ENCODE measurements at places on chromosomes 4 and X. TPM values are rescaled to one million over a fixed set of nuclear protein-coding genes. Genes with fewer than 3 reads are reported as not detected.

DNA sequence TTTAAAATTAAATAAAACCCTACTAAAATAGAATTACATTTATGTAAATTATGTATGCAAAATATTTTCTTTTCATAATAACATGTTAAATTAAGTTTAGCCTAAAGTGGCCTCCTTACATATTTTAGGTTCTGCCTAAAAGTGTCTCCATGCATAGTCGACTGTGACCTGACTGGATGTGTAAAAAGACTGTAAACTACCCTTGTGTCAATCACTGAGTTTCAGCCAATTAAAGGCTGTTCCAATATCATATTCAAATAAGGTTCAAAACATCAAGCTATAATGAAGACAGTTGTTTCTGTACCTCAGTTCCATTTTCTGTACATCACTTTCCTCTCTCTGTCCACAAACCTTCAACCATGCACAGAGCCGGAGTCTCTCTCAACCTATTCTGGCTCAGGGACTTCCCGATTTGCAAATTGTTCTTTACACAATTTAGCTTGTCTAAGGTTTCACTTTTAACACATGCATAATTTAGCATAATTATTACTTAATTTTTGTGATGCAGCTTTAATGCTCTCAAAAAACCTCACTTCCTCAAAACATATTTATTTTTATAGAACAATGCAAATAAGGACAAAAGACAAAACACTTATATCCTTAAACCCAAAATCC is 60.1 kb downstream of the SH3RF1 start:
- H3K27me3 ChIP-seq: peaks cover 3% of the 10 kb centered on the region
- no peaks in the 10 kb centered on the region for H3K4me1 ChIP-seq
- H3K36me3 ChIP-seq: no peaks in the 10 kb centered on the region
- H3K27ac ChIP-seq: no peak overlapping the region
- no peak overlapping the region for H3K4me3 ChIP-seq
- DNase-seq: no peak

- no peak for DNase-seq
- H3K36me3 ChIP-seq: peaks cover 3% of the 10 kb centered on the region
- H3K4me3 ChIP-seq: no peak overlapping the region
- peaks cover 2% of the 10 kb centered on the region for H3K4me1 ChIP-seq
- no peaks in the 10 kb centered on the region for H3K27me3 ChIP-seq
- no peak overlapping the region for H3K27ac ChIP-seq
Observed at GRCh38 chrX:78506248-78506647, 152.9 kb downstream of the RTL3 start.

- H3K4me1 ChIP-seq: no peaks in the 10 kb centered on the region
- H3K4me3 ChIP-seq: no peak overlapping the region
- no peaks in the 10 kb centered on the region for H3K36me3 ChIP-seq
- no peaks in the 10 kb centered on the region for H3K27me3 ChIP-seq
- no peak for DNase-seq
Observed at GRCh38 chrX:10577853-10578252, 42.5 kb downstream of the MID1 start.

GRCh38 chr4:110926841-110927400 is 304.0 kb upstream of the PITX2 start:
- no peak for DNase-seq
- H3K27ac ChIP-seq: no peak overlapping the region
- no peaks in the 10 kb centered on the region for H3K36me3 ChIP-seq
- H3K4me3 ChIP-seq: no peak overlapping the region
- no peaks in the 10 kb centered on the region for H3K27me3 ChIP-seq

DNA sequence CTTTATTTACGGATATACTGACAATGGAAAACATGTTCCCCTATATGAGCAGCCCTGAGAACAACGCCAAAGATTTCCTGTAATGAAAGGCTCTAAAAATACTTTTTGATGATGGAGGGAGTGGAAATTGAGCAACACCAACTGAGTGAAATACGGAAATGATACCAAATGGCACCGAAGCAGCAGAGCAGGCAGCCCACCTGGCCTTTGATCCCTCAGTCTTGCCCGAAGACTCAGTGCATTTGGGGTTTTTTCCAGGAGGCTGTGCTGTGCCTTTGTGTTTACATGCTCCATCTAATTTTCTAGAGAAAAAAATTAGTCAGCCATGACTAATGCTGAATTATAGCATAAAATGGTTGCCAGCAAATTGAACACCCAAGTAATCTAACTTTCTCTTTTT is 169.9 kb upstream of the RBPJ start:
- H3K4me1 ChIP-seq: peaks cover 47% of the 10 kb centered on the region
- H3K36me3 ChIP-seq: peaks cover 4% of the 10 kb centered on the region
- DNase-seq: peak; percentile 79
- no peaks in the 10 kb centered on the region for H3K27me3 ChIP-seq
- H3K27ac ChIP-seq: peak overlapping the region; percentile 87
- H3K4me3 ChIP-seq: no peak overlapping the region

GRCh38 chr4:165711436-165711835 is 161.6 kb upstream of the TLL1 start:
- no peaks in the 10 kb centered on the region for H3K4me1 ChIP-seq
- no peaks in the 10 kb centered on the region for H3K27me3 ChIP-seq
- no peak for DNase-seq
- H3K36me3 ChIP-seq: no peaks in the 10 kb centered on the region
- H3K27ac ChIP-seq: no peak overlapping the region

- H3K36me3 ChIP-seq: no peaks in the 10 kb centered on the region
- DNase-seq: no peak
- no peaks in the 10 kb centered on the region for H3K27me3 ChIP-seq
- H3K4me3 ChIP-seq: no peak overlapping the region
- H3K4me1 ChIP-seq: peaks cover 51% of the 10 kb centered on the region
Observed at GRCh38 chrX:66013194-66013816, 26.6 kb downstream of the VSIG4 start.

DNA sequence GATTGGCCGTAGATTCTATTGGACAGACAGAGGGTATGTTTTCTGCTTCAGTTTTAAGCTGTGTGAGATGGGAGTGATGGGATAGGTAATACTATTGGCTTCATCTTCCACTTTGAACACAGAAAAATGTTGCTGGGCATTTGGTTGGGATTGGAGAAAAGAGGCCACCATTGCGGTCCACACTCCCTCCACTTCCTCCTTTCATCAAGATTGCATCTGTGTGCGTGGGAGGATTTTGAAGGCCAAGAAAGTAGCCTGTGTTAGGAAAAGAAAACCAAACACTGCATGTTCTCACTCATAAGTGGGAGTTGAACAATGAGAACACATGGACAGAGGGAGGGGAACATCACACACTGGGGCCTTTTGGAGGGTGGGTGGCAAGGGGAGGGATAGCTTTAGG is 56.4 kb downstream of the EGF start:
- no peak overlapping the region for H3K4me3 ChIP-seq
- peaks cover 7% of the 10 kb centered on the region for H3K4me1 ChIP-seq
- H3K36me3 ChIP-seq: no peaks in the 10 kb centered on the region

GRCh38 chr4:1544861-1545281 is 138.6 kb upstream of the NKX1-1 start:
- H3K27me3 ChIP-seq: peaks cover 6% of the 10 kb centered on the region
- H3K4me1 ChIP-seq: peaks cover 20% of the 10 kb centered on the region
- H3K36me3 ChIP-seq: no peaks in the 10 kb centered on the region
- peak overlapping the region; percentile 33 for H3K27ac ChIP-seq

DNA sequence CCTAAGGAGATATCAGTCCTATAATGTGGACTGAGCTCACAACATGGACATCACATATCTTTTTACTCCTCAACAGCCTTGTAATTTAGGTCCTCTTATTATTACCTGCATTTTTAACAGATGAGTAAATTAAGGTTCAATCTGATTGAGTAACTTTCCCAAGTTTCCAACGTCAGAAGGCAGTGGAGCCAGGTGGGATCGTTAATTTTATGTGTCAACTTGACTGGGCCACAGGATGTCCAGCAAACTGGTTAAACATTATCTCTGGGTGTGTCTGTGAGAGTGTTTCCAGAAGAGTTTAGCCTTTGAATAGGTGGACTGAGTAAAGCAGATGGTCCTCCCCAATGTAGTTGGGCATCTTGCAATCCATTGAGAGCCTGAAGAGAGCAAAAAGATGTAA is 59.0 kb upstream of the SLIT2 start:
- DNase-seq: no peak
- no peaks in the 10 kb centered on the region for H3K4me1 ChIP-seq
- no peak overlapping the region for H3K27ac ChIP-seq
- no peak overlapping the region for H3K4me3 ChIP-seq

GRCh38 chrX:357693-358471 is 28.8 kb downstream of the PPP2R3B start:
- peak; percentile 62 for DNase-seq
- peaks cover 51% of the 10 kb centered on the region for H3K36me3 ChIP-seq
- peak overlapping the region; percentile 13 for H3K4me3 ChIP-seq
- H3K4me1 ChIP-seq: peaks cover 19% of the 10 kb centered on the region
- no peaks in the 10 kb centered on the region for H3K27me3 ChIP-seq

GRCh38 chr4:38075370-38076152 is 115.4 kb downstream of the PTTG2 start:
- H3K27me3 ChIP-seq: no peaks in the 10 kb centered on the region
- H3K4me1 ChIP-seq: peaks cover 50% of the 10 kb centered on the region
- H3K27ac ChIP-seq: peak overlapping the region; percentile 55
- no peak overlapping the region for H3K4me3 ChIP-seq
- peaks cover 21% of the 10 kb centered on the region for H3K36me3 ChIP-seq

DNA sequence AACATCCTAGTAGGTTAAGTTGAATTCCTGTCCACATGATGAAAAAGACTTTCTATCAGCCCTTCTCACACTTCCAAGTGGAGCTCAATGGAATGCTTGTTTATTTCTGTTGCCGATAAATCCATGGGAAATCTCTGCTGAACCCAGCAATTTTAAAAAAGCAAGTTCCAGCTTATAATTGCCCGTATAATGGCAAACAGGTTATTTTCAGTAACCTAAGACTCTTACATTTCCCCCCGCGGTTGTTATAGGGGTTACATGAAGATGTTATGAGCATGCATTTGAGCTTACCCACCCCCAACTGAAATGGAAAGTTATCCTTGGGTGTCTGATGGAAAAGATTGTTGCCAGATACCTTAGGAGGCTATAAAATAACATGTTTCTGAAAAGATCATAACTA is 136.2 kb downstream of the PALLD start:
- H3K36me3 ChIP-seq: no peaks in the 10 kb centered on the region
- DNase-seq: no peak
- H3K27ac ChIP-seq: no peak overlapping the region
- peaks cover 6% of the 10 kb centered on the region for H3K4me1 ChIP-seq

GRCh38 chr4:47705326-47705981 is 132.4 kb downstream of the CORIN start:
- DNase-seq: no peak
- no peaks in the 10 kb centered on the region for H3K36me3 ChIP-seq
- peaks cover 19% of the 10 kb centered on the region for H3K27me3 ChIP-seq
- H3K27ac ChIP-seq: no peak overlapping the region

DNA sequence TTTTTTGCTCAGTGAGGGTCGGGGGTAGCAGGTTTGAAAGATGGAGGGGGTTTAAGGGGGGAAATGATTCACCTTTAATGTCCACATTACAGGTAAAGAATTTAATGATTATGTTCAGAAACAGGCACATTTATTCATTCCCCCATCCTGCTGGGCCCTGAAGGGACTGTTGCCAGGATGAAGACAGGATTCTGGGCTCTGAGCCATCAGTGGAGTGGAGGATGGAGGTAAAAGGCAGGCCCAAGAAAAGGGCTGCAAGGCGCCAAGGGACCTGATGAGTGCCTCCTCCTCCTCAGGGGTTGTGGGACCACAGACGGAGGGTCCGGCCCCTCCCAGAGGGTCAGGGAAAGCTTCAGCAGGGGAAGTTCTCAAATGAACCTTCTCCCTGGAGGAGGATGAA is 40.4 kb upstream of the PROM1 start:
- no peak overlapping the region for H3K27ac ChIP-seq
- peaks cover 3% of the 10 kb centered on the region for H3K27me3 ChIP-seq
- H3K4me1 ChIP-seq: peaks cover 14% of the 10 kb centered on the region

DNA sequence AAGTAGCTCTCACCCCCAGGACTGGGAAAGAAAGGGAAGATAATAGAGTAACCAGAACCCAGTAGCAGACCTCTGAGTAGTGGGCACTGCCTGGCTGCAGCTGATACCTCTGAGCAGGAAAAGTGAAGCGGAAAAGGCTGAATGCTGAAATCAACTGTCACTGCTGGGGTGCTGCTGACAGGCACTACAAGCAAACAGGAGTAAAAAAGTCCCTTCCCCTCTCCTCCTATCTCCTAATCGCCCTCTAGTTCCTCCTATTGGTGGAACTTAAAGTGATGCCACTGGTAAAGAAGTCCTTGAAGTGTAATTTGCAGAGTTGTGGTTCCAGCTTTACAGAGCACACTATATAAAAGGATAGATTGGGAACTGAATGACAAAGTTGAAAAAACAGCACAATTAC is 32.8 kb upstream of the GLRB start:
- no peaks in the 10 kb centered on the region for H3K36me3 ChIP-seq
- H3K4me1 ChIP-seq: no peaks in the 10 kb centered on the region
- no peak overlapping the region for H3K4me3 ChIP-seq
- no peaks in the 10 kb centered on the region for H3K27me3 ChIP-seq

GRCh38 chr4:148152868-148153625 is 289.2 kb downstream of the NR3C2 start:
- H3K36me3 ChIP-seq: peaks cover 25% of the 10 kb centered on the region
- H3K27me3 ChIP-seq: no peaks in the 10 kb centered on the region
- no peak for DNase-seq
- H3K4me3 ChIP-seq: no peak overlapping the region
- H3K4me1 ChIP-seq: no peaks in the 10 kb centered on the region
- H3K27ac ChIP-seq: no peak overlapping the region

- no peaks in the 10 kb centered on the region for H3K36me3 ChIP-seq
- no peak overlapping the region for H3K4me3 ChIP-seq
- no peaks in the 10 kb centered on the region for H3K27me3 ChIP-seq
- DNase-seq: no peak
- H3K27ac ChIP-seq: no peak overlapping the region
Observed at GRCh38 chr4:36363024-36363423, 81.6 kb downstream of the DTHD1 start.

GRCh38 chr4:24867251-24867650 is 45.6 kb downstream of the CCDC149 start:
- H3K27me3 ChIP-seq: peaks cover 5% of the 10 kb centered on the region
- H3K27ac ChIP-seq: no peak overlapping the region

- no peaks in the 10 kb centered on the region for H3K27me3 ChIP-seq
- no peak overlapping the region for H3K4me3 ChIP-seq
- H3K4me1 ChIP-seq: peaks cover 3% of the 10 kb centered on the region
- DNase-seq: no peak
Observed at GRCh38 chrX:47608130-47608810, 11.4 kb downstream of the SYN1 start.

DNA sequence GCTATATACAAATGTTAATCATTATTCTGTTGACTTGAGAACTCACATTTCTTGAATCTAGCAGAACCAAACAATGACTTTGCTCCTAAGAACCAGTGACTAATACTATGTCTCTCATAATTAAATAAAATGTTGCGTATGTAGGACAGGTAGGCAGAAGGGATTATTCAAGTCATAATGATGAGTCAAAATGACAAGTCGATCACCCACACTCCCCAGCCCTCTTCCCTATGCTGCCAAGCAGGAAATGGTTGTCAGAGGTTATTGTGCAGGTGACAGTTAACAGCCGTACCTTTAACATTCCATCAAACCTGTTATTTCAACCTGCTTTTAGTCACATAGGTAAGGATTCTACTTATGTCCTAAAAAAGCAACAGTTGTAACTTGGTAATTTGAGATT is 22.0 kb upstream of the STK26 start:
- DNase-seq: peak; percentile 47
- H3K36me3 ChIP-seq: no peaks in the 10 kb centered on the region
- no peaks in the 10 kb centered on the region for H3K27me3 ChIP-seq
- no peak overlapping the region for H3K27ac ChIP-seq

Gene ANKRD50
- total RNA-seq: 0.36 TPM

Gene ADH4
- total RNA-seq: not detected

Gene FUNDC1
- total RNA-seq: 10.3 TPM

Data from activated CD4-positive, alpha-beta memory T cell treated with anti-CD3 and anti-CD28 coated beads for 36 hours (primary cell).